ENCODE measurements at places on chromosomes 16 and 17.
A peak's percentile ranks its signal among the peaks of the same experiment; 100 is the strongest.

DNA sequence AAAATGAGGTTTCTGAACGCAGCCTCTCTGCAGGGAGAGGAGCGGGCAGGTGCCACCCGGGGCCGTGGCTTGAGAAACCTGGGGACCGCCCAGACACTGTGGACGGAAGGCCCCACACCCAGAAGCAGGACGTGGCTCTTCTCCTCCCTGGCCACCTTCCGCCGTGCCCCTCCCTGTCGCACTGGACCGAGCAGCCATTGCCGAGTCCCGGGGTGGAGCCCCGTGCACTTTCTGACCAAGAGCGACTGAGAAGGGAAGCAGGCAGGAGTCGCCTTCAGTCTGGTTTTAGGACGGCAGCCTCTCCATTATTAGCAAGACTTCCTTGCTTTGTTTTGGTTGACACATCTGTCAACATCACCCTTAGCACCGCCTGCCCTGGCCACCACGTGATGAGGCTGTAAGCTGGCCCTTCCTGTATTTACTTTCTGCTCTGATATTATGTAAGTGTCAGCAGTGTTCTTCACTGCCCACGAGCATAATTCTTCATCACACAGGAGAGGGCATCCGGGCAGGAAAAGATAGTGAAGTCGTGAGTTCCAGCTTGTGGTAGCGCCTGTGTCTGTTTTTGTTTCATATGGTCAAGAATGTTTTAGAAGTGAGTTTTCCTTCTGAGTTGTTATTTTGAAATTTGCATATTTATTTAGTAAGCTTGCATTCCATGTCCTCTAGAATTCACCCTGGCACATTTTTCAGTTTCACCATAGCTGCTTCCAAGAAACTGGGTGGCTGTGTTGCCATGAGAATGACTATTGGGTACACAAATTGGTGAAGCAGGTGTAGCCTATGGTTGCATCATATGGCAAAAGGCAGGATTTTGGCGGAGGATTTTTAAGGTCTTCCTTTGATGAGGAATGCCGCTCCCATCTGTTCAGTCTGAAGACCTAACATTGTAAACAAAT, 1.0 kb downstream of the HERPUD1 start:
- DNase-seq: peak; percentile 35

DNA sequence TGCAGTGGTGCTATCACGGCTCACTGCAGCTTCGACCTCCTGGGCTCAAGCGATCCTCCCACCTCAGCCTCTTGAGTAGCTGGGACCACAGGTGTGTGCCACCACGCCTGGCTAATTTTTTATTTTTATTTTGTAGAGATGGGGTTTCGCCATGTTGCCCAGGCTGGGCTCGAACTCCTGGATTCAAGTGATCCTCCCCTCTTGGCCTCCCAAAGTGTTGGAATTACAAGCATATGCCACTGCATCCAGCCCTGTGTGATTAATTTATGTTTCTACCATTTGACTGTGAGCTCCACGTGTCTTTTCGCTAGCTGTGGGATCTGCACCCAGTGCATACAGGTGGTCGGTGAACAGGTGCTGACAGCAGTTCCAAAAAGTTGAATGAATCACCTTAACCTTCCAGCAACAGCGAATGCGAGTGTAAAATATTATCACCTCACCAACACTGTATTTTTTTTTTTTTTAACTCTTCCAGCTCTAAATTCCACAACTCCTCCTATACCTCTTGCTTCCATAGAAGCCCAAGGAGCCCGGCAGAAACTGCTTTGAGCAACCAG, 484 bp upstream of the NUDT7 start:
- no peak for DNase-seq

GRCh38 chr16:83970430-83970815, 2.4 kb downstream of the NECAB2 start:
- no peak for DNase-seq

- no peak for DNase-seq
Measured at GRCh38 chr17:78142119-78142861, 3.9 kb upstream of the C17orf99 start.
